Natural killer cell (primary cell): ENCODE measurements at places on chromosomes 5 and 9. TPM values are rescaled to one million over a fixed set of nuclear protein-coding genes. Genes with fewer than 3 reads are reported as not detected.

- no peak overlapping the region for H3K4me3 ChIP-seq
- no peaks in the 10 kb centered on the region for H3K4me1 ChIP-seq
- H3K36me3 ChIP-seq: no peaks in the 10 kb centered on the region
- H3K27ac ChIP-seq: no peak overlapping the region
- no peak for DNase-seq
These were observed 8.0 kb downstream of the SLC12A2 start for GRCh38 chr5:128091579-128091978.

DNA sequence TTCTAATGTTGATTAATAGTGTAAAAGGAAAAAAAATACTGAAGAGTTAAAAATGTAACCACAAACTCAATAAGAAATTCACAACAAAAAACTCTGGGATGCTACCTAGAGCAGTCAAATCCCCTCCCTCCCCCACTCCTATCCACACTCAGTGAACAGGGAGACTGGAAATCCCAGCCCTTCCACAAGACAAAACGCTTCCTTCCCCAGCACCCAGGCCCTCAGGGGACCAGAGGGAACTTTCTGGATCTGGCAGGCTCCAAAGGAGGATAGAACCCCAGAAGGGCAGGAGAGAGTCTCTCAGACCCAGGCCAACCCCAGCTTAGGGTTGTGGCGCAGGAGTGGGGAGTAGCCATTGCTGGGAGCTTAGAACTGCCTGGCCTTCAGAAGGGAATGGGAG, 55.0 kb downstream of the DCP2 start:
- no peak for DNase-seq
- peaks cover 26% of the 10 kb centered on the region for H3K4me1 ChIP-seq
- H3K27ac ChIP-seq: no peak overlapping the region
- no peak overlapping the region for H3K4me3 ChIP-seq

GRCh38 chr9:14693251-14693861, at the start of gene ZDHHC21:
ZDHHC21 (minus strand) TSS chr9:14693432; CDS start chr9:14674340, 19,092 bp downstream.
- H3K4me3 ChIP-seq: peak within 1 kb of the TSS; percentile 54
- peaks cover 10% of the 10 kb centered on the region for H3K4me1 ChIP-seq
- DNase-seq: peak; percentile 52
- H3K27ac ChIP-seq: peak within 1 kb of the TSS; percentile 41

DNA sequence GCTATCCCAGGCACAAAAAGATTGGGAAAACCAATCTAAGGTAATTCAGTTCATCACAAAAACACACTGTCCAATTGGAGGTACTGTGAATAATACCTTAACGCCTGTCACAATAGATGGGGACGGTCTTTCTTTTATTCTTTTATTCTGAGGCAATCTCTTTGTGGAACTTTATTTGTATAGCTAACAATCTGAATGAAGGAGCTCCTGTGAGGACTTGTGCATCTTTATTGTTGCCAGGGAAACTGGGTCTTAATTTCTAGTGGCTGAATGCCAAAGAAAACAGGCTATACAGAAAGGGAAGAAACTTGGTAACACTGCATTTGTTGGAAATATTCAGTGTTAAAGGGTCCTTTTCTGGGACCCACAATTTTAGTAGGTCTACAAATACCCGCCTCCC, 546.9 kb upstream of the C9orf72 start:
- no peaks in the 10 kb centered on the region for H3K27me3 ChIP-seq
- H3K27ac ChIP-seq: no peak overlapping the region
- no peak for DNase-seq

GRCh38 chr5:14996997-14997396, 125.4 kb upstream of the ANKH start:
- H3K4me1 ChIP-seq: peaks cover 24% of the 10 kb centered on the region
- no peaks in the 10 kb centered on the region for H3K36me3 ChIP-seq
- peaks cover 2% of the 10 kb centered on the region for H3K27me3 ChIP-seq
- no peak overlapping the region for H3K4me3 ChIP-seq
- peak; percentile 30 for DNase-seq
- no peak overlapping the region for H3K27ac ChIP-seq

GRCh38 chr5:97846643-97847042, 663.6 kb upstream of the RIOK2 start:
- no peak overlapping the region for H3K27ac ChIP-seq
- no peak overlapping the region for H3K4me3 ChIP-seq
- no peak for DNase-seq
- no peaks in the 10 kb centered on the region for H3K36me3 ChIP-seq

GRCh38 chr5:96590796-96591195, 71.4 kb upstream of the CAST start:
- H3K36me3 ChIP-seq: no peaks in the 10 kb centered on the region
- no peak for DNase-seq
- no peaks in the 10 kb centered on the region for H3K4me1 ChIP-seq
- H3K4me3 ChIP-seq: no peak overlapping the region
- no peaks in the 10 kb centered on the region for H3K27me3 ChIP-seq

The ZNF883 gene
- total RNA-seq: 1.4 TPM
